ENCODE measurements at places on chromosomes 12 and 14. TPM values are rescaled to one million over a fixed set of nuclear protein-coding genes. Genes with fewer than 3 reads are reported as not detected.

Gene FMNL3
- 13.2 TPM for total RNA-seq

Gene YARS2
- 25.4 TPM for total RNA-seq

Gene ANO2
- total RNA-seq = under 0.01 TPM

Gene NEUROD4
- total RNA-seq = not detected

Gene PTCSC3
- total RNA-seq = not detected

Gene AKAP6
- total RNA-seq = 0.39 TPM

Gene TPPP2
- total RNA-seq = not detected

Data from epithelial cell of alveolus of lung (primary cell).